Pancreas (tissue), 10 donors: ENCODE measurements at places on chromosomes 7 and 10. TPM values are rescaled to one million over a fixed set of nuclear protein-coding genes. Genes with fewer than 3 reads are reported as not detected.

DNA sequence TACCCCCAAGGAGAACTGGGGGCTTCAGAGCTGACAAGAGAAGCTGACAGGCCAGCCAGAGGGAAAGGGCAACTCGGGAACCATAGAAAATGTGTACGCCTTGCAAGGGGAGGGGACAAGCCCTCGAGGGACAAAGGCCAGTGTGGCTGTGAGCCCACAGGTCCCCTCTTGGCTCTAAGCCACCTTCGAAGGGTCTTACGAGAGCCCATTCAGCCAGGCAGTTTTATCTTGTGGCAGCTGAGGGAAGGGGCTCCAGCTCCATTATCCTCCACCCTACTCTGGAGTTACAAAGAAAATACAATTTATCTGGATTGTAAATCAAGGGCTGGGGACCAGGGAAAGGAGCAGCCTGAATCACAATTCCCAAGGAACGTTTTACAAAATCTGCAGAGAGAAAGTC, 159.5 kb upstream of the ZMIZ1 start:
- DNase-seq = no peak

- no peak for DNase-seq
Observed at GRCh38 chr7:139548302-139549028, 25.0 kb downstream of the CLEC2L start.

DNA sequence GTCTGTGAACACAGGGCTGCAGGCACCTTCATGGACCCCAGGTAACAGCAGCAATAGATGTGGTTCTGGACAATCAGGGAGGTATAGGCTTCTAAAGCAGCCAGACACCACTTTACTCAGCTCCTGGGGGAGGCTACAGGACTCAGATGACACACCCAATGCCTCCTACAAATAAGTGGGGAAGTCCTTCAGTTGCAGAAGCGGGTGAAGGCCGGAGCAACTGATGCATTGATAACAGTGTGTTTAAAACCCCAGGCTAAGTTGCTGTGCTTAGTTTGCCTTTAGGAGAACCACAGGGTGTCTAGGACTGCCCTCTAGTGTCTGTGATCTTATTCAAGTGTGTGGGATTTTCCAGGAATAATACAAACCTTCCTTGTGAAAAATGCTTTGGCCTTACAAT, 5.9 kb upstream of the ITGA8 start:
- DNase-seq = no peak

DNA sequence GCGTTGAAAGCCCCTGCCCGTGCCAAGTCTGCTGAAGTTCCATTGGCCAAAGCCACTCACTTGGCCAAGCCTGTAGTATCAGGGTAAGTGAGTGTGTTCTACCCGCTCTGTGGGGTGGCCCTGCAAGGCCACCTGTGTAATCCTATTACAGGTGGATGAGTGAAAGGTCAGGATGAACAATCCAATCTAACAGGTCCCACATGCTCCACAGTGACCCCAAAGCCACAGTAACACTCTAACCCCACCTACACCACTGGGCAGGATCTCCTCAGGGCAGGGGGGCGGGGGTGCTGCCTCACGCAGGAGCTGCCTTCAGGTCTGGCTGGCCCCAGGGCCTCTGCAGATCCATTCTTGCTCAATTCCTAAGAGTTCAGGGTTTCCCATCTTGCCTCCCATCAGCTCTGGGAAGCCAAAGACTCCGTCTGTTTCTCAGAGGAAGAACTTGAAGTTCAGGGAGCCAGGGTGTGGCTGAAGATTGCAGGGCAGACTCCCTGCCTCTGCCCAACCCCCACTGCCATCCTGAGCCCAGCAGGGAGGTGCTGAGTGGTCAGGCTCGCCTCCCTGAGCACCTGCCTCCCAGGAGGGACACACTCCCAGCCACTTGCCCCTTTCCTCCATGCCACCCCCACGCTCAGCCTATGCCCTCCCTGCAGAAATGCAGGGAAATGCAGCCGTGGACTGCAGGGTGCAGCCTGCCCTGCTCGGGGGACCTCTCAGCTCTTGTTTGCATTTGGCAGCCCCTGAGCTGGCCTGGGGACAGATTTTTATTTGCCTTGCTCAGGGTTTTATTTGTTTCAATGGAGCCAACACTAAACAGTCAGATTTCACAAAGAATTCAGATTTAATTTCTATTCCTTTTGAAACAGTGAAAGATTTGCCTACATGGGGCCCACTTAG, 9.8 kb upstream of the COMTD1 start:
- peak; percentile 48 for DNase-seq

DNA sequence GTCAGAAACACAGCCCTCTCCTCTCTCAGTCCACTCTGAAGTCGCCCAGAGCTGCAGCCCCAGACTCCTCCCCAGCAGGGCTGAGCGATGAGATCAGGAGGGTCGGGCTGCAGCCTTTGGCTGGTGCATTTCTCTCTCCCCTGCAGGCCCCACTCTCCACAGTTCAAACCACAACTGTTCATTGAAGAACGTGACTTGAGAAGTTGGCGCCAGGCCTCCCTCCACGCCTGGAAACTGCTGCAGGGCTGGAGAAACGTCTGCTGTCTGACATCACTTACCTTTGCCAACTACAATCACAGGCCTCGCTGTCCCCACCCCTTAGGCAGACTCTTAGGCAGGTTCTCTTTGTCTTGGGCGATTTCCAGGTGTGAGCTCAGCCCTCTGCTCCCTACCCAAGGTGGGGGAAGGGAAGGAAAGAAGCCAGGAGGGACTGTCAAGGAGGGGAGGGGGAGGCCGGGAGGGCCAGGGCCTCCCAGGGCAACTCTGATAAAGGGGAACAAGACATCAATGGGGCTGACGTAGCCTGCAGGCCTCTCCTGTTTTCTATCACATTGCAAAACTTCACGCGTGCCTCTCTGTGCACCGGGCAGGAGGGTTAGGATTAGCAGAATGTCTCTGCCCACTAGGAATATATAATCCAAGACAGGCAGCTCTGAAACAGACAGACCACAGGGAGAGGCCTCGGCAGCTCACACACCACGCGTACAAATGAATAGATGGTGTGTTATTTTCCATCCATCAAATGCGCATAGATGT, 32.7 kb downstream of the CALML5 start:
- DNase-seq = peak; percentile 87

DNA sequence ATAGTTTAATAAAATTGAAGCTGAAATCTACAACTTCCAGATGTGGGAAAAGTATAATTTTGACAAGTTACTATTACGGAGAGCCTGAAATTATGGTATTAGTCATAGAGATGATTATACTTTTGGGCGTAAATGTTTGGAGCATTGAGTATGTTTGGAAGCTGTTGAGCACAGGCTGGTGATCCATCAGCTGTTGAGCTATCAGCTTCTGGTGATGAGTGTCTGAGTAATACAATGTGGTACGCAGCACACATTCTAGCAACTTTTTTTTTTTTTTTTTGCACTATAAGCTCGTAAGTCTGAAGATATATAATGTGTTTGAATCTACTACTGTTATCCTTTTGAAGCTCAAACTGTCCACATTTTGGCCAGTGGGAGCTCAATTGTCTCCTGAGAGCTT, 123.4 kb downstream of the ATE1 start:
- DNase-seq = no peak

DNA sequence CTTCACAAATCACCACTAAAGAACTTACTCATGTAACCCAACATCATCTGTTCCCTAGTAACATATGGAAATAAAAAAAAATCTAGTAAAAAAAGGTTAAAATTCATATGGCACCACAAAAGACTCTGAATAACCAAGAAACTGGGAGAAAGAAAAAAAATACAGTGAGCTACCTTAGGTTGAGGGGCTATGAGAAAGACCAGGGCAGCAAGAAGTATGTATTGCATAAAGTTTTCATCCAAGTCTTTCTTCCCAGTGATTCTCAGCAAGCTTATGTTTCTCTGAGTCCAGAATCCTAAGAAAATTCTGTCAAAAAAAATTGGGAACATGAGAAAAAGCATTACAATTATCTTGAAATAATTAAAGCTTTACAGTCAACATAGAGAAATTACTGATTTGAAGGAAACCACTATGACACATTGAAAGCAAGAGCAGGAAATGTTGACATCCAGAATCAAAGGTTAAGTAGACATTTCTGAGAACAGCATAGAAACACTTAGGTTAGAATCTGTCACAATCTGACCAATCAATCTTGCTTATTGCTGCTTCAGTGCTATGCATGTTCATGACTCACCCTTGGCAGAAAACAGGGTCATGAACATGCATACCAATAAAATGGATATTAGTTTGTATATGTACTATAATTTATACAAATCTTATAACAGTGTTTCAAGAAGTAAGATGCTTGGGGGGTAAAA, 494.0 kb upstream of the POT1 start:
- DNase-seq = no peak

DNA sequence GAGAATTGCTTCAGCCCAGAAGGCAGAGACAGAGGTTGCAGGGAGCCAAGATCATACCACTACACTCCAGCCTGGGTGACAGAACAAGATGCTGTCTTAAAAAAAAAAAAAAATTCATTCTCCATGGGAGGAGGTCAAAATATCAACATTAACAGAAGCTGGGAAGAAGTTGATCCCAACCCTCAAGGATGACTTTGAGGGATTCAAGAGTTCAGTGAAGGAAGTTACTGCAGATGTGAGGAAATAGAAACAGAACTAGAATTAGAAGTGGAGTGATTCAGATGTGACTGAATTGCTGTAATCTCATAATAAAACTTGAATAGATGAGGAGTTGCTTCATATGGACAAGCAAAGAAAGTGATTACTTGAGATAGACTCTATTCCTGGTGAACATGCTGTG, 19.7 kb upstream of the RPEL1 start:
- no peak for DNase-seq

GRCh38 chr7:83060218-83060617, 102.5 kb downstream of the PCLO start:
- DNase-seq = peak; percentile 10

DNA sequence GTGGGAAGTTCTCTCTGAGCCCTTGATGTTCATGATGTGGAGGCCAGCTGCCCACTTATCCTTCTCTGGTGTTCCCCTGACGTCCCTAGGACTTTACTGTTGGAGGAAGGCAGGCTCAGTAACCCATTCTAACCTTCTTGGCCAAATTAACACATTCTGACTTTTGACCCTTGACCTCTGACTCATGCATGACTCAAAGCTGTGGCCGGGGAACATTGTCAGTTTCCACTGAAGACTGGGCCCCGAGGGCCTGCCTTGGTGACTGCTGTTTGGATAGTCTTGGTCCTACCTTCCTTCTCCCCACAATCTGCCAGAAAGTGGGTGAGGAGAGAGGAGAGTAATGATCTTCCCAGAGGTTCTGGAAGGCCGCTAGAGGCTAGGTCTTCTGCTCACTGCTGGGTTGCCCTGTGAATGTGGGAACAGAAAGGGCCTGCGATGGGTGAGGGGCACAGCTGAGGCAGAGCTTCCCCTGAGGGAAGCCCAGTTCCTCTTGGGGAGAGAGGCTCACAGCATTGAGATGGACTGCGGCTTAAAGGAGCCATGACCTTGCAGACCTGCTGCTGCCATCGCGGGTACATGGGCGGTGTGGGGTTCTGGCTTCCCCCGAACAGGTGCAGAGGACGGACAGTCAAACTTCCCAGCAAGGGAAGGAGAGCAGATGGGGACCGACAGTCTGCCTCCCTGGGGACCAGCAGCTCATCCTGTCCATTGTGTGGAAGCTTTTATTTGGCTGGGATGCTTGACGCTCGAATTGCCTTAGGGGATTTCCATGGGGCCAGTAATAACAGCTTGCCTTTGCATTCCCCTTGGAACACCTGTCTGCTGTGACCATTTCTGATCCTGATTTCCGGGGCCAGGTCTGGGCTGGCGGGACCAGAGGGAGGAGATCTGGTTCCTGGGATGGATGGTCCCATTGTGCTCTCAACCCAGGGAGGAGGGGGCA, 43.8 kb downstream of the ADAMTS14 start:
- no peak for DNase-seq

- peak; percentile 93 for DNase-seq
Observed at GRCh38 chr10:116849248-116850057, at the start of gene ENO4. TSS of gene ENO4 (plus strand) at chr10:116849499. CDS start at chr10:116849567, 68 bp downstream.

DNA sequence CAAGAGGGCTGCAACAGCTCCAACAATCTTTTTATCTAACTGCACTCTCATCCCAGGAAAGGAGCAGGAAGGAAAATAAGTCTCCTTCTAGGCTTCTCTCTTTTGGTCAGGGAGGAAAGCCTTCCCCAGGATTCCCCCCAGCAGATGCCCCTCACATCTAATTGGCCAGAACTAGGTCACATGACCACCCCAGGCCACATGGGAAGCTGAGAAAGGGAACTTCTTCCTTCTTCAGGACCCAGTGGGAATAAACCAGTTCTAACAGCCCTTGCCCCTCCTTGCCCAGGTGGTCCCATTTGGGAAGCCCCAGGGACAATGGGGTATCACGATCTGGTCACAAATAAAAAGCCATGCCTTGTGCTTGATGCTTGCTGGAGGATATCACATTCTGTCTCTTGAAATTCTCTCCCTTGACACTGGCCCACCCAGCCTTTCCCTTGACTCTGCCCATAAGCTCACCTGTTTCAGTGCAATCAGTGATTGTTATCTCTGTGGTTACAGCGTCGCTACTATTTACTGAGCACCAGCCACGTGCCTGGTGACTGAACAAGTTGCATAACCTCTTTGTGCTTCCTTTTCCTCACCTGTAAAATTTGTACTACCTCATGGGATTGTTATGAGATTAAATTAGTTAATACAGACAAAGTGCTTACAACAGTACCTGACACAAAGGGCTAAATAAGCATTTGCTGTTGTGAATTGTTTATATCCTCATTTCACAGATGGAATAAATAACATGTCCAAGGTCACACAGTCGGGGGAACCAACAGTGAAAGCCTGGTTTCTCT, 9.0 kb upstream of the TACR2 start:
- DNase-seq = no peak

DNA sequence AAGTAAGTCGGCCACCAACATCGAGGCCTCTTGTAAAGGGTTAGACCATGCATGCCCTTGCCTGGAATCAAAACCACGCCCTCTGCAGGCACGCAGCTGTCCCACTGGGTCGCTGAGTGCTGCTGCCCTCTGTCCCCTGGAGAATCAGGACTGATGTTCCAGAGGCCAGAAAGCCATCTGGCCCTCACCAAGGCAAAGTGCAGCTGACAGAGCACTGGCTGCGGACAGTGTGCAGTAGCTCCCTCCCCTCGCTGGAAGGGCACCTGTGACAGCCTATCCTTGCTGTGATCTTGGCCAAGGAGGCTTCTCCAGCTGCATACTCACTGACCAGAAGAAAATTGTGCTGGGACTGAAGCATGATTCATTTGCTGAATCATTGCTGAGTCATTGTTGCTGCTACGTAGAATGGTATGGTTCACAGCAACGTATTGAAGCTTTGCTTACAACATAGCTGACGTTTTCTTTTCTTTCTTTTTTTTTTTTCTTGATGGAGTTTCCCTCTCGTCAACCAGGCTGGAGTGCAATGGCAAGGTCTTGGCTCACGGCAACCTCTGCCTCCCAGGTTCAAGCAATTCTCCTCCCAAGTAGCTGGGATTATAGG, 30.4 kb downstream of the DDC start:
- DNase-seq = no peak

- no peak for DNase-seq
Observed at GRCh38 chr7:33578166-33578565, 327.2 kb upstream of the BMPER start.

GRCh38 chr10:112678581-112678980, 231.6 kb downstream of the VTI1A start:
- DNase-seq = no peak

- DNase-seq = no peak
Observed at GRCh38 chr7:135962802-135963201, 14.4 kb downstream of the MTPN start.

Gene UNCX
- polyA plus RNA-seq = not detected

Gene AKR1C3
- polyA plus RNA-seq = 17.1 TPM

Gene PGAM2
- polyA plus RNA-seq = 3.3 TPM

Gene GIMAP1
- 1.5 TPM for polyA plus RNA-seq

Gene LRIT1
- not detected for polyA plus RNA-seq

Gene TPST1
- 3.3 TPM for polyA plus RNA-seq

Gene OR2A5
- polyA plus RNA-seq = not detected

Gene ZNF853
- polyA plus RNA-seq = 4.3 TPM

Gene PYROXD2
- polyA plus RNA-seq = 15.9 TPM

Gene HOXA13
- polyA plus RNA-seq = not detected
